ENCODE measurements at places on chromosomes 2 and 18.

GRCh38 chr2:219446101-219446504, 11.5 kb downstream of the SPEG start:
- peak; percentile 38 for DNase-seq

DNA sequence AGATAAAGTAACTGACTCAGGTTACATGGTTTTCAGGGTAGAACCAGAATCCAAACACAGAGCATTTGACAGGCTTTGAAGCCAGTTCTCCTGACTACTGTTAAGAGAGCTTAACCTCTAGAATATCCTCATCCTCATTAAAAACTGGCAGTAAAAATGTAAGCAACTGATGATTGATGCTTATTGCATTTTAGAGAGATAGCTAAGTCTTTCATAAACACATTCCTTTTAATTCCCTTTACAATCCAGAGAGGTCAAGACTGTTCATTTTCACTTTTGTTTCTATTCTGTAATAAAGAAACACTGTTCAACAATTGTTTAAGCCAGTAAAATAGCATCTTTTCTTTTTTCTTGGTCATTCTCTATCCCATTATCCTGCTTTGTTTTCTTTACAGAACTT, 53.9 kb upstream of the RAB27B start:
- no peak for DNase-seq

DNA sequence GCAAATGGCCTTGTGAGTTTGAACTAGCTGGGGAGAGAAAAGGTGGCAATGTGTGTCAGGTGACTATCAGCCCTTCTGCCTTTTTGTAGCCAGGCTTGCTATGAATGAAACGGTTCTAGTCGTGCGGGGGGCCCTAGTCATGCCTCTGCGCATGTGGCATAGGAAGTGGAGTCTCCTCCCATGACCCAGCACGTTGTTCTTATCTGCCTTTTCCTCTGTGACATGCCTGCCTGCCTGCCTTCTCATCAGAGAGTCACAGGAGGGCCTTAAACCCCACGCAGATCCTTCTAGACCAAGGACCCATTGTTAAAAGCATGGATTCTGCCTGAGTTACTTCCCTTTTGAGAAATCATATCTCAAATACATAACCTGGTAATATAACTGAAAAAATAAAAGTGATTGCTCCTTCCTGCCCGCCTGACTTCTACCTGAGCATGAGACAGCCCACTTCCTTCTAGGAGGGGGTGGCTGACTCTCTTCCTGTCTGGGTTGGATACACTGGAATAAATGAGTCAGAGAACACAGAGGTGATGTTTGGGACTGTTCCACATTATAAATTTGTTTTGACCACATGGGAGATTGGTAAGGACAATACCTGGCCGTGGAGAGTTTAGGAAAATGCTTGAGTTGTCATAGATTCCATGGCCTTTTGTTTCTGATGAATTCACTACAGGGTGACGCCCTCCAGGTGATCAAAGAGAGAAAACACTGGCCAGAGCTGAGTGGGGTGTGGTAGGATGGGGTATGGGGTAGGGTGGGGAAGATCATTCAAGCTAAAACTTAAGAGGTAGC, 49.8 kb downstream of the FBLN7 start:
- DNase-seq = no peak

- DNase-seq = no peak
Measured at GRCh38 chr2:17791121-17791816, 25.0 kb upstream of the MSGN1 start.

DNA sequence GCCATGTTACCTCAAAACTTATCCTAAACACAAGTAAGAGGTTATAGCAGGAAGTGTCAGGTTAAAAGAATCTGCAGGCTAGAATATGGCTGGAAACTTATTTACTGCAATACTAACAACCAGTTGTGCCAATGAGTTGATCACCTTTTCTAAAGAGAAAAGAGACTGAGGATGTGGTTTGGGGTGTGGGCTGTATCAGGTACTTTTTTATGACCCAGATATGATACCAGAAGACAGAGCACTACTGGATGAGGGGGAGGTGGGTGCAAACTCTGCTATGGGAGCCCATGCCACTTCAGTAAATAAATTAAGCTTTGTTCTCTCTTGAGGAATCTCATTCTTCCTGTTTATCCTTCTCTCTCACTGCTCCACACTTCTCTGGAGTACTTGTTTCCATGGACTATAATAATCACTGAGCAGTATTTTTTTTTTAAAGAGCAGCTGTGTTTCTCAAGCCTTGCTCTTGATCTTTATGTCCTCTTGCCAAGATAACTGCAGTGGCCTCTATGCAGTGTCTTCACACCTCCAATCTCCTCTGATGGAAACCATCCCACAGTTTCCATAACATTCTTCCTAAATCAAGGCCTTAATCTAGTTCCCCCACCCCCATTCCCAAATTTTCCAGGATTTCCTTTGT, 51.2 kb upstream of the NOSTRIN start:
- no peak for DNase-seq

Data from MG63 (cell line).